Activated naive CD4-positive, alpha-beta T cell (primary cell): ENCODE measurements at places on chromosomes 1 and 21.

- DNase-seq = no peak
These were observed 628.6 kb downstream of the KCNT2 start for GRCh38 chr1:195979646-195980045.

DNA sequence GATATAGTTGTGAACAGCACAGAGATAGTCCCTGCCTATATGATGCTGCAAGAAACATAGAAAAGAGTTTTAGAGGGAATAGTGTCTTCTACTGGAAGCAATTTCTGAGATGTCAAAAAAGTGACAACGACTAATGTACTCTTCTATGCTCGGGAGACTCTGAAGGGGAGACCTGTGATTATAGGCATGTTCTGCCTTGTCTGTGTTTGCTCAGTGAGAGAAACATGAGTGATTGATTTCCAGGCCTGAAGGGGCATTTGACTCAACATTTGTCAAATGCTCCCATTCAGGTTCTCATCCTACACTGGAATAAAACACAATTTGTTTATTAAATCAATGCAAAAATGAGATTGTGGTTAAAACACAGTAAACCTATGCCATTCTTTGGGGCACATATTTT, 131.8 kb downstream of the CTH start:
- no peak for DNase-seq

DNA sequence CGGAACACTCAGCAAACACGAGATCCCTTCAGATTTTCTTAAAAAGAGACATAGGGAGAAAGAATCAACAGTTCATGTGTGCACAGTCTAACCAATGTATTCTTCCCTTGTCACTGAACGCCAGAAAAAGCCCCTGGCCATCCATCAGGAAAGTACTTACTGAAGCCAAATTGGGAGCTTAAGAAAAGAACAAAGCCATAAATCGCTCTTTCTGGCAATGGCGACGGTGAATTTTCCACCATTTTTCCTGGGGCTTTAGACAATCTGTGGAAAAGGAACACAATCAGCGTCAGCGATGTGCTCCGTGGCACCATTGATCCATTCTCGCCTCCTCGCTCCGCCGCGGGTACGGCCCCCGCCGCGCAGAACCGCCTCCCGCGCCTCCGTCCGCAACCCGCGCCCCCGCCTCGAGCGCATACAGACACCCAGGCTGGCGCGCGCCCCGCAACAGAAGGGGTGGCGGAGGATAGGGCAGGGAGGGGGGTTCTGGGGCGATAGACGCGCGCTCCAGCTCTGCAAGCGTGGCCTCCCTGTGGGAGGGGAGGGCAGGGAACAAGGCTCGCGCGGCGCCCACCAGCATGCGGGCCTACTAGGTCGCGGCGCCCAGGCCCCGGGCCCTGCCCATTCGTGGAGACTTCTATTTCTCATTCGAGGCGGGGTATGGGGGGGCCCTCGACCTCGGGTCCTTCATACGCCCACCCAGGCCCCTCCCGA, 440 bp downstream of the PIGP start:
- peak; percentile 72 for DNase-seq

- DNase-seq = no peak
These were observed 6.2 kb upstream of the ZNF281 start for GRCh38 chr1:200415789-200416593.

- no peak for DNase-seq
These were observed 58.1 kb downstream of the NME7 start for GRCh38 chr1:169309178-169310166.

- DNase-seq = no peak
These were observed 265.5 kb downstream of the GRIK1 start for GRCh38 chr21:29674343-29674742.

DNA sequence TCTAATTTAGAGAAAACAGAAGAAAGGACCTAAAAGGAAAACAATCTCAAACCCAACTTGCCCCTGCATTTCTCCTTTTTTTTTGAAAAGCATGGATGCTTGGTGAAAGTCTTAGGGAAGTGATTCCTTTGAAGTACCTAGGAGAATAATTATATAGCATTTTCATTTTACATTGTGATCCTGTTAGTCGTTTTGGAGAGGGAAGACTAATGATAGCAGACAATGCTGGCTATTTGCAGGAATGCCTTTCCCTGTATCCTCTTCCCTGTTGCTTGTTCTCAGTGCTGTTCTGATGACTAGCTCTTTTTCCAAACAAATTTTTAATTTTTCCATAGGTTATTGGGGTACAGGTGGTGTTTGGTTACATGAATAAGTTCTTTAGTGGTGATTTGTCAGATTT, 53.9 kb downstream of the LAMC1 start:
- no peak for DNase-seq

GRCh38 chr1:115211071-115211745, 121.9 kb upstream of the TSPAN2 start:
- no peak for DNase-seq

- no peak for DNase-seq
These were observed 160.8 kb downstream of the VAV3 start for GRCh38 chr1:107804134-107804533.

DNA sequence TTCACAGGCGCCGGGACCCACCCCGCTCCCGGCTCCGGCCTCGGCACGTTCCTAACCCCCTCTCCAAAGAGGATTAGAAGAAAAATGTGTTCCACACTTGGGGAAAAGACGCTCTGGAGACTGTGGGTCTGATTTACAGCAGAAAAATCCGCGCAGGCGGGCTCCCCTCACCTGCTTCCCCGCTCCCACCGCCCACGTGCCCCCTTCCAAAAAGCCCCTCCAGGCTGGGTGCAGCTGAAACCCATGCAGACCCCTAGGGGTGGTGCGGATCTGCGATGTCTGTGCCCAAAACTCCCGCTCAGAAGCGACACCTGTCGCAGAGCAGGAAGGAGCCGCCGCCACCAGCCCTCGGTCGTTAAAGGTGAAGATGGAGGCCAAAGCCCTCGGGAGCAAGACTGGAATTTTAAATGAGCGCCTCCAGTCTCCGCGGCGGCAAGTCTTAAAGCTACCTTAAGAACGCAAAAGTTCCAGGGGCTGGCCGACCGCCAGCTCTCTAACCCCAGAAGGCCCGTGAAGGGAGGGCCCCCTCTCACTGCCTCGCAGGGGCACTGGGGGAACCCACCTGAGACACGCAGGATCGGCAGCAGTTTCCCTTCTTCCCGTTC, 688 bp upstream of the CHD5 start:
- DNase-seq = no peak

GRCh38 chr1:32125313-32125712, 17.5 kb downstream of the KPNA6 start:
- DNase-seq = no peak

DNA sequence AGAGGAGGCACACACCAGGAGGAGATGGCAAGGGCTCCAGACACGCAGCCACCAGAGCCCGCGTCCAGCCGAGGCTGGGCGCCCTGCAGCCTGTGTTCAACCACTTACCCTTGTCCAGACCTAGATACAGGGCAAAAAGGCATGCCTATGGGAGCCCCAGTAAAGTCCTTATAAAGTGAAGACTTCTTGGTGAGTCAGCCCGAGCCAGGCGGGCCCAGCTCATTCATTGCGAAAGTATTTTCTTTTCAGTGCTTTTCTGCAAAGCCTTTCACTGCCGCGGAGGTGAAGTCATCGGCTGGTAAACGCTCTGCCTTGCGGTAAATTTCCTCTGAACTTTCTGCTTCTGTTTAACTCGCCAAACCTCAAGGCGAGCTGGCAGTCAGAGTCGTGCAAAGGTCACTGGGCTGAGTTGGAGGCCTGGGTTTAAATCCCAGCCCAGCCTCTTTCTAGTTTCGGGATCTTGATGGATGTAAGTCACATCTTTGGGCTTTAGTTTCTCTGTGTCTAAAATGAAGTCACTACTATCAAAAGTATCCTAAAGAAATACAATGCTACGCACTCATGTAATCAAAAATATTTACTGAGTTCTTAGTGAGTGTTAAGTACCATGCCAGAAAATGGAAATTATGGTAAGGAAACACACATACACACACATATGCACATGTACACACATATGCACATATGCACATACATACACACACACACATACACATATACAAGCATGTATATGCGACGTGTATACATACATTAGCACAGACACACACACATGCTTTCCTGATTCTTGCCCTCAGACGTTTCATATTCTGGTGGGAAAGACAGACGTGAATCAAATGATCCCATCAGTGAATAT, 54.7 kb upstream of the IFFO2 start:
- peak; percentile 25 for DNase-seq

GRCh38 chr1:8663915-8664329, 153.5 kb downstream of the RERE start:
- no peak for DNase-seq

- no peak for DNase-seq
These were observed 303.3 kb upstream of the DEPDC1 start for GRCh38 chr1:68800182-68800581.

GRCh38 chr1:207404849-207405525, 49.1 kb upstream of the CR2 start:
- no peak for DNase-seq

GRCh38 chr1:119874186-119874585, 22.1 kb downstream of the ADAM30 start:
- DNase-seq = no peak

- no peak for DNase-seq
These were observed 132.7 kb downstream of the UCK2 start for GRCh38 chr1:165960136-165960535.

- no peak for DNase-seq
These were observed 2.4 kb downstream of the TSEN15 start for GRCh38 chr1:184053881-184054280.

DNA sequence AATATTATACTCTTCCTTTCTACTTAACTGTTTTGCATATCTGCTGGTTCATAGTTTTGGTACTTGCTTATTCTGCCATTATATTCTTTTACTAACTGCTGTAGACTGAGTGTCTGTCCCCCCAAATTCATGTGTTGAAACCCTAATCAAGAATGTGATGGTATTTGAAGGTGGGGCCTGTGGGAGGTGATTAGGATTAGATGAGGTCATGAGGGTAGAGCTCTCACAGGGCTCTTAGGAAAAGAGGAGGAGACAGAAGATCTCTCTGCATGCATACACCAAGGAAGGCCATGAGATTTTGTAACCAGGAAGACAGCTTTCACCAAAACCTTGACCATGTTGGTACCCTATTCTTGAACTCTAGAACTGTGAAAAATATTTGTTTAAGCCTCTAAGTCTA, 354.1 kb upstream of the B3GALT2 start:
- DNase-seq = no peak

DNA sequence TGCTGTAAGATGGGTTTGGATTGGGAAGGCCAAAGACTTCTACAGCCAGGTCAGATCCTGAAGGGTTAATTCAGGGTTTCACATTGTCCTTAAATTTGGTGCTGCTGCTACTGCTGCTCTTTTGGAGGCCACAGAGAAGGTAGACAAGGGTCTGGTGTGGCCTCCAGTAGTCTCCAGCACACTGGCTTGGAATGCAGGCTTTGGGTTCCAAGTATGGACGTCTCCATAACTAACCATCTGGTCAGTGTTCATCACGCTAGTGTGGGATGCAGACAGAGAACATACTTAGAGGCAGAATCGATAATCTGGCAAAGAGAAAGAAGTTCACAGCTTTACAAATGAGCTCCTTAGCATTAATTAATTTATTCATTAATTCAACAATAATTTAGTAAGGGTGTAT, 154.1 kb downstream of the ZBTB18 start:
- no peak for DNase-seq

- no peak for DNase-seq
These were observed 46.5 kb downstream of the PSMG1 start for GRCh38 chr21:39136711-39137110.

- DNase-seq = no peak
These were observed 1.5 kb downstream of the LHX8 start for GRCh38 chr1:75135573-75136194.

DNA sequence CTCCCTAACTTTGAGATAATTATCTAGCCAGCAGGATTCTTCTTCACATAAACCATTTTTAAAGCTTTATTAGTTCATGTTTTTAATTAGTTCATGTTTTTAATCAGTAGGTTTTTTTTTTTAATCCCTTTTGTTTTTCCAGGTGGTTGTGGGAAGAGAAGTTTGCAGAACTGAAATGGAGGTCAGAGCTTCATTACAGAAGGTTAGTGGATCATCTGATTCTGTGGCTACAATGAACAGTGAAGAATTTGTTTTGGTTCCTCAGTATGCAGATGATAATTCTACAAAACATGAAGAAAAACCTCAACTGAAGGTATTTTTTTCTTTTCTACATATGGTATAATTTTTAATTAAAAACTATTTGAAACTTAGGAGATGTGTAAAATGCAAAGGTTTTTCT, 59.7 kb downstream of the RABGAP1L start:
- DNase-seq = no peak

DNA sequence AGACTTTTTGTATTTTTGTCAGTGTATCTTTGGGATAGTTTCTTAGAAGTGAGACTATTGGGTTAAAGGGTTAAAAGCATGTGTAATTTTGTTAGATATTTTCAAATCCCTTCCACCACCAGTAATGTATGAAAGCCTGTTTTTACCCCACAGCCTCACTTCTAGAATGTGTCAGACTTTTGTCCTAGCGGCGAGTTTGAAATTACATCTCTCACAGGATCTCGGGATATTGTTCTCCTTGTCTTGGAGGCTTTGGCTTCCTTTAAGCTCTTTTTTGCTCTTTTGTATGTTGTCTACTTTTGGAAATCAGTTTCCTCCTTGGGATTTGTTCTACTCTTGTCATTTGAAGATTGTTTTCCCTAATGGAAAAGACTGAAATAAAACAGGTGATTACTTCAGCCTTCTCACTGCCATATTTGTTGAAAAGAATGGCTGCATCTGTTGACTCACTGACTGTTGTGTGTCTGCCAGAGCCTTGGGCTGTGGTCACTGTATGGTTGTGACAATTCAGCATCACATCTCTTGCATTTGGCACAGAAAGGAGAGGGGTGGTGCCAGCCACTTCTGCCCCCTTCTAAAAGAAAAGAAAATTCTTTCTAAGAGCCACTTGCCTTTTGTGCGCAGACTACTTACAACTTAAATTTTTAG, 22.6 kb downstream of the ST3GAL3 start:
- DNase-seq = no peak

GRCh38 chr21:36060159-36060921, at the start of gene SETD4:
Gene SETD4, minus strand, starts transcription at chr21:36060526. Its CDS starts 1,638 bp downstream, at chr21:36058888.
- peak; percentile 83 for DNase-seq

DNA sequence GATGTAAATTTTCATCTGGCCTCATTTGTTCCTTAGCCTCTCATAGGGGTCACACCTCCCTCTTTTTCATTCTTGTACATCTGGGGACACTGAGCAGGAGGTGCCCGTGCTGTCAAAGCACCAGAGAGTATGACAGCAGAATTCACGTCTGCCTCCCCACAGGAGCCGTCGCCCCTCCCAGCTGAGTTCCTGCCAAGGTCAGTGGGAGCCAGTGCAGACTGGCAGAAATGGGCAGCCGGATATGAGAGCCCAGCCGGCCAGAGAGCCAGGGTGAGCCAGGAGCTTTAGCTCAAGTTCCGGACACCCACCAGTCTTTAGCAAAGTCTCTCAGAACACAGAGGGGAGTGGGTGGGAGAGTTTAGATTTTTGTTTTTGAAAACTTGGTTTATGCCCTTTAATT, 21.9 kb downstream of the GPR137B start:
- no peak for DNase-seq

GRCh38 chr21:35995522-35996088, 64.7 kb downstream of the SETD4 start:
- no peak for DNase-seq

DNA sequence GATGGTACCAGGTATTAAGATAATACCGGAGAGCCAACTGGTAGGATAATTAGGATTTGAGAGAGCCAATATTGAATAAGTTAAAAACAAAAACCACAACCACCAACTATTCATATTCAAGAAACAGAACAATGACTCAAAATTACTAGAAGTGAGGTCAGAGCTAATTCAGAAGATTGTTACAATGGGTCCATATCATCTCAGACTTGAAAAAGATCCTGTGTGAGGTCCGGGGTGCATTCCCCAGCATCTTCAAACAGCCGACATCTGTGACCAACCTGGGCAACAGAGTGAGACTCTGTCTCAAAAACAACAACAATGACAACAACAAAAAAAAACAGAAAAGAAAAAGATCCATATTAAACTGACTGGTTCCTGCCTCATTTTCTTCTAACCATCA, 18.6 kb downstream of the AK2 start:
- no peak for DNase-seq
